ENCODE measurements at places on chromosomes 4 and X.

DNA sequence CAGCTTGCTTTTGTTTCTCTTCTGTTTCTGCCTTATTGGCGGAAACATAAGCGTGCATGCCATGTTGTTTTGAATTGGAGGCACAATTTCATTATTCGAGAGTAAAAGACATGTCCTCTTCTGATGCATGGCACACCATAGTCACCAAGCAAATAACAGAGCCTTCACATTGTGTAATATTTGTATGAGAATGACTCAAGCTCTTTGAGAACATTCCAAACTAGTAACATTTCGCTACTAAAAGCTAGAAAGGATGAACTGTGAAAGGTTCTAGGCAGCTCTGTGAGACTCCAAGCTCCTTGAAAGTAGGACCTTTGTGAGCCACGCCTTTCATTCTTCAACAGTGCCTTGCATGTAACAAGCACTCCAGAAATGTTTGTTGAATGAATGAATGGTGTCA, 9.2 kb upstream of the ANXA3 start:
- no peak for DNase-seq

- no peak for DNase-seq
Measured at GRCh38 chr4:22573641-22574040, 57.8 kb upstream of the ADGRA3 start.

- DNase-seq: no peak
Measured at GRCh38 chr4:78772526-78773091, 3.5 kb upstream of the BMP2K start.

- no peak for DNase-seq
Measured at GRCh38 chrX:3771766-3772165, 58.3 kb upstream of the PRKX start.

DNA sequence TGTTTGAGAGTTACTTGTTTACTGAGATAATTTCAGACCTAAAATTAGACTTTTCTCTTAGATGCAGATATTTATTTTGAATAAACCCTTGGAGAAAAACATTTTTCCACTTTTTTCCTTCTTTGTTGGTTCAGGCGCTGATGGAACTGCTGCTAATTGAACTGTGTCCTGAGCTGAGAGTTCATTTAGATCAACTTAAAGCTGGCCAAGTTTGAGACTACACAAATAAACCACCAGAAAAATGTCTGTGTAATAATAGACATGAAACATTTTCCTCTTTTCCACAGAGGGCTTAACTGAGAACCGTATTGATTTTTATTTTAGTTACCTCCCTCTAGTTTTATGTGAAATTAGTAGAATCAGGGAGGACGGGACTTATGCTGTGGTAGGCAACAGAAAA, 32.5 kb downstream of the LRP2BP start:
- DNase-seq: no peak

- no peak for DNase-seq
Measured at GRCh38 chr4:72077346-72077745, 45.5 kb downstream of the NPFFR2 start.

- DNase-seq: no peak
Measured at GRCh38 chr4:74932832-74933561, at the start of gene PARM1. Gene PARM1 (plus strand): TSS chr4:74933116. CDS start chr4:74933328, 212 bp downstream.

DNA sequence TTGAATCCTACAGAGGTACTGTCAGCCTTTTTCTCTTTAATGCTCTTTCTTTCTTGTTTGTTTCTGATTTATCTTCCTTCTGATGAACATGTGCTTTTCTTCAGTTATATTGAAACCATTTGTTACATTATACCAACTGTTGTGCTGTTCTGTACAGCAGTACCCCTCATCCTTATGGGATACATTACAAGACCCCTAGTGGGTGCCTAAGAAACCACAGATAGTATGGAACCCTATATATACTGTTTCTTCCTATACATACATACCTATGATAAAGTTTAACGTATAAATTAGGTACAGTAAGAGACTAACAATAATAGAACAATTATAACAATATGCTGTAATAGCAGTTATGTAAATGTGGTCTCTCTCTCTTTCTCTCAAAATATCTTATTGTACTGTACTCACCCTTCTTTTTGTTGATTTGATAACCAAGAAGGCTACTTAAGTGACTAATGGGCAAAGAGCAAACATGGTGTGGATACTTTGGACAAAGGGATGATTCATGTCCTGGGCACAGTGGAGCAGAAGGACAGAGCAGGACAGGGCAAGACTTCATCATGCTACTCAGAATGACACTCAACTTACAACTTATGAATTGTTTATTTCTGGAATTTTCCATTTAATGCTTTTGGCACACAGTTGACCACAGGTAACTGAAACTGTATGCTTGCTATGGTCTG, 10.7 kb upstream of the YIPF7 start:
- no peak for DNase-seq

- DNase-seq: no peak
Measured at GRCh38 chr4:186204103-186204559, 12.8 kb downstream of the CYP4V2 start.

DNA sequence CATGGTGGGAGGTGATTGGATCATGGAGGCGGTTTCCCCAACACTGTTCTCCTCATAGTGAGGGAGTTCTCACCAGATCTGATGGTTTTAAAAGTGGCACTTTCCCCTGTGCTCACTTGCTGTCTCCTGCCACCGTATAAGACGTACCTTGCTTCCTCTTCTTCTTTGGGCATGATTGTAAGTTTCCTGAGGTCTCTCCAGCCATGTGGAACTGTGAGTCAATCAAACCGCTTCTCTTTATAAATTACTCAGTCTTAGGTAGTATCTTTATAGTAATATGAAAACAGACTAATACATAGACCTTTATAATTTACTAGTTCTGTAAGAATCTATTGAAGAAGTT, 82.5 kb upstream of the PITX2 start:
- no peak for DNase-seq

- DNase-seq: no peak
Measured at GRCh38 chr4:117014236-117014635, 71.1 kb downstream of the TRAM1L1 start.

GRCh38 chrX:132615391-132616131, 126.7 kb upstream of the MBNL3 start:
- no peak for DNase-seq

DNA sequence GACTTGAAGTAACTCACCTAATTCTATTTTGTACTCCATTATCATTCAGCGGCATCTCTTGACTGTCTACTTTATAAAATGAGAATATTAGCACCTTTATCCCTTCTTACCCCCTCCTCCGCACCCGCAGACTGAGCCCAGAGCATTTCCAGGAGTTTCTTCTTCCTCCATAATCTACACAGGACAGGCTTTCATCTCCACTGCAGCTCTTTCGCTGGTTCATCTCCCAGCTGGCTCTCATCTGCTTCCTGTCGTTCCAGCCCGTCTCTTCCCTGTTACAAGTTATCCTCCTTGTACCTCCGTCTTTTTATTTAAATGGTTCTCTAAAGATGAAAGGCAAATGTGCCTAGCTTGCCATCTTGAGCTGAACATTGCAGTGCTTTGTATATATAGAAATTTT, 39.8 kb downstream of the GALNT7 start:
- DNase-seq: no peak

GRCh38 chrX:134020910-134021309, 35.5 kb upstream of the GPC3 start:
- no peak for DNase-seq

- no peak for DNase-seq
Measured at GRCh38 chrX:19899217-19899788, 11.9 kb upstream of the SH3KBP1 start.

DNA sequence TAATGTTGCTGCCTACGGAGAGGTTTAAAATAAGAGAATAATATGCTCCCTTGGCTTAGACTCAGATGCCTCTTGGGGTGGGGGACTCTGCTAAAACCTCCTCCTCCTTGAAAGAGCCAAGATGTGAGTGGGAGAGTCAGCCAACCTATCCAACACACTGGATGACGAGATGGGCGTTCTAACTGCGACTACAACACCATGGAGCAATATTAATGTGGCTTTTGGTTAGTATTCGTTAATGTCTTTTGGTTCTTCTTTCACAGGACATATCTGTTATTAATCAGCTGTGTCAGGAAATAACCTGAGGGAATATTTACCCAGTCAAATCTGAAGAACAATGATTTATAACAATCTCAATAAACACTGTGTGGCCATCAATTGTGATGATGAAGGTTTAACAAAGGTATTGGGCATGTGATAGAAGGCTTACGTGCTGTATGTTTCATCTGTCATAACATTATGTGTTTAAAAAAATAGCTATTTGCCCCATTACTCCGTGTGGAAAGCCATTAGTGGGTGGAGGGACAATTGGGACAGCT, 143.5 kb upstream of the FTHL17 start:
- no peak for DNase-seq
